Inflammatory macrophage treated with lipopolysaccharide for 1 hour (primary cell): ENCODE measurements at places on chromosomes 11 and 22.
A peak's percentile ranks its signal among the peaks of the same experiment; 100 is the strongest.

DNA sequence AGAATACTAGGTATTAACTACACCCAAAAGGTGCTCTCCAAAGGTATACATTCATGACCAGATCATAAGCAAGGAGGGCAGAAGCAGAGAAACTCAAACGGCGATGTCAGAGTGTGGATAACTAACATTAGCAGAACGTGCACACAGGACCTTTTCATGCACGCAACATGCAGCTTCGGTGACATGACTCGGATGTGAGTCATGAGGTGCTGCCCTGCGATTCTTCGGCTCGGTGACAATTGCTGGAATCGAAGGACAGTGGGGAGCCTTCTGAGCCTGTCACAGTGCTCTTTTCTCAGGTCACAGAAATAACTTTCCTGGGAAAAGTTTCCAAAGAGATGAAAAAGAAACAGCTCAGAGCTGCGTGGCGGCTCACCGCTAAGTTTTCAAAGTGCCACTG is 418.5 kb upstream of the SYN3 start:
- no peak for DNase-seq

GRCh38 chr22:46180370-46181137 is 30.2 kb downstream of the PPARA start:
- DNase-seq, result no peak

DNA sequence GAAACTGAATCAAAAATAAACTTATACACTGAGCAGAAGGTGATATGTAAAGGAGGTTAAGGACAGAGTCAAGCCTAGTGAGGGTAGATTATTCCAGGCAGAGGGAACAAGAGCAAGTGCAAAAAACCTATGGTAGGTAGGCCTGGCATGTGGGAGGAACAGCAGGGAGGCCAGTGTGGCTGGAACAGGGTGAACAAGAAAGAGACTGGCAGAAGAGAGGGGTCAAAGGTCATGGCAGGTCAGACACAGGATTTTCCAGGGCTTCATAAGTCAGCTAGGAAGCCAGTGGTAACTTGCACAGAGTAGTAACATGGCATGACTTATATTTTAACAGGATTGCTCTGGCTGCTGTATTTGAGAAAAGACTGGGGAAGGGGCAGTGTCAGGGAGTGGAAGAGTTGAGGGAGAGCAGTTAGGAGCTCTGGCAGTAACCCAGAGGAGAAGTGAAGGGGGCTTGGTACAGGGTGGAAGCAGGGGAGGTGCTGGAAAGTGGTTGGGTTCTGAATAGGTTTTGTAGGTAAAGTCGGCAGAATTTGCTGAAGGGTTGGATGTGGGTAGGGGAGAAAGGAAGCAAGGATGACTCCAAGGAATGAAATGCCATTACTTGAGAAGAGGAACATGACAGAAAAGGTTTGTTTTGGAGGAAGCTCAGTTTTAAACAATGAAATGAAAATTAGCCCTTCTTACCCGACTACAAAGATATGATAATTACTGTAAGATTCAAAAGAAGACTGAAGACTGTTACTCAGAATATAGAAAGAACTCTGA is 86.2 kb downstream of the ZNRF3 start:
- DNase-seq, result no peak

GRCh38 chr11:68369756-68370155 is 57.4 kb downstream of the LRP5 start:
- DNase-seq, result no peak

DNA sequence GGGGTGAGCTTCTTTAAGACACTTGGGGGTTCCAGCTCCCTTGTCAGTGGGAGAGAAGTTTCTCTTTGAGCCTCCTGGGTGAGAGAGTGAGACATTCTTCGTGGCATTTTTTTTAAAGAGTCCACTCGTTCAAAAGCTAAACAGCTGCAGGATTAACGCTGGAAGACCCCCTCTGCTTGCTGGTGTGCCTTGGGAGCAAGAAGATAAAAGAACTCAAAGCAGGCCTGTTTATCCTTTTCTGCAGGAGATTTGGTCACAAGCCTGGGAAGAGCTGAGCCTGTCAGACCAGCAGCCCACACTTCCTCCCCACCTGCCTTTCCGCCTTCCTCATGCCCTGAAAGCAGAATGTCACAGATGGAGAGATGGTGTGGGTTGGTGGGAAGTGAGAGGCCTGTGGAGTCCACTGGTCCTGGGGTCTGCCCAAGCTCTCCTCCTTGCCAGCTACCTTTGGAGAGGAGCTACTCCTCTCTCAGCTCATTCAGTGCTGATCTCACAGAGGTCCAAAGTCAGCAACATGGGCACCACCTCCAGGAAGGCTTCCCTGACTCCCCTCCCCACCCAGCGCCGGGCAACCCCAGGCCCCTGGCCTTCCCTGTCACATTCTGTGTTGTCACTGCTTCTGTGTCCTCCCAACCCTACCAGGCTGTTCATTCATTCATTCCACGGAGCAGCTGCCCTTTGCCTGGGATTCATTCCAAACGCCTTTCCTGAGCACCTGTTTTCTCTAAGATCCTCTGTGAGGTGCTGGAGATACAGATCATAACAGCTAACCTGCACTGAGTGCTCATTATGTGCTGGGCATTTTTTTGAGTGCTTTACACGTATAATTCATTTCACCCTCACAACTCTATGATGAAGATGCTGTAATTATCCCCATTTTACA is 6.7 kb downstream of the GDPD5 start:
- DNase-seq, result no peak

GRCh38 chr22:22882033-22882717 is 5.4 kb upstream of the IGLL5 start:
- DNase-seq, result peak; percentile 73

GRCh38 chr22:37232140-37232998 is 11.7 kb downstream of the RAC2 start:
- no peak for DNase-seq

DNA sequence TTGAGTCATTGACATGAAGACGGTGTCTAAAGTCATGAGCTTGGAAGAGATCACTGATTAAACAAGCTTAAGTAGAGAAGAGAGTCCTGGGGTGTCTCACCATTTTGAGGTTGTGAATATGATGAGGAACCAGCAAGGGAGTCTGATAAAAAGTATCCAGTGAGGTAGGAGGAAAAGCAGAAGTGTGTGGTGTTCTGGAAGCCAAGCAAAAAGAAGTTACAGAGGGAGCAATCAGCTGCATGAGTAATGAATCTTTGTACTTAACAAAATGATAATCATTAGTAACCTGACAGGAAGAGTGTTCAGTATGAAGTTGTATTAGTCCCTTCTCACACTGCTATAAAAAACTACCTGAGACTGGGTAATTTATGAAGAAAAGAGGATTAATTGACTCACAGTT is 131.3 kb downstream of the C11orf87 start:
- no peak for DNase-seq

DNA sequence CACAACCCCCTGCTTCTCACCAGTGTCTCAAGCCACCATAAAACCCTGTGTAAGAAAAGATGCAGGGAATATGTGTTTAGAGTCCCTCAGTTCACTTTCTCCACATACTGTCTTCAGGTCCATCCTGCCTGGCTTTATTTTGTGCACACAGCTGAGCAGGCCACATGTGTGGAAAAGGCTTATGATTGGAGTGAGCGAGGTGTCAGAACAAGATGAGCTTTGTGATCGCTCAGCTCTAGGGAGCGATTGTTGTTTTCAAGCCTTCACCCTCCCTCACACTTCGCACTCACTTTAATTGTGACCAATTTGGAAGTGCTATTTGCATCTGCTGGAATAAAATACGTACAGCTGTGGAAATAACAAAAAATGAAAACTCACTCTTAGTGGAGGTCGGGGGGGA is 931.1 kb upstream of the TENM4 start:
- no peak for DNase-seq
